Fibroblast of mammary gland (primary cell): ENCODE measurements at places on chromosomes 1 and 21.

GRCh38 chr1:85330214-85330631 lies 53.8 kb upstream of the BCL10 start:
- peak; percentile 86 for DNase-seq

DNA sequence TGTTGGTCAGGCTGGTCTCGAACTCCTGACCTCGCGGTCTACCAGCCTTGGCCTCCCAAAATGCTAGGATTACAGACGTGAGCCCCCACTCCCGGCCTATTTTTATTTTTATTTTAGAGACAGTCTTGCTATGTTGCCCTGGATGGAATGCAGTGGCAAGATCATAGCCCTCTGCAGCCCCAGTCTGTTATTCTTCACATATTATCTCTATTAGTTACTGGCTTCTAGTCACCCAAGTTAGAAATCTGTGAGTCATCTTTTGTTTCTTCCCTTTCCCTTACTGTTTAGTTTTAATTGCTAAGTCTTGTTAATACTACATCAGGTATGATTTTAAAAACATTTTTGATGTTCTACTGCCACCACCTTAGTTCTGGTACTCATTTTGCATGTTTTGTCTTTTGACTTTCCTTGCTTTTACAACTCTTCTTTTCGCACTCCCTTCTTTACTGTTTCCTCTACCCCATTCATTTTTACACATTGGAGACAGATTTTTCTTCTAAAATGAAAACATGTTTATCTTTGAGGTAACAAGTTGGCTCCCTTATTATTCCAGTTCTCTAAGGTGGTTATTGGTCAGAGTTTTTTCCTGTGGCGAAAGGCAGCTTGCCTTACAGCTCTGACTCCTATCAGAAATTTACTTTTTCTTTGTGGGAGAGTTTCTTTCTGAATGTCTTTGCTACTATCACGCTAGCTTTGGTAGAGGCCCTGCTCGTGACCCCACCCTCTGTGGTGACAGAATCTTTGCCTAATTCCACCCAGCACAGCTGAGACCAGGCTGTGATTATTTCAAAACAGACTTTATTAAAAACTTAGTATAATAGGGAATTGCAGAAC lies 19.5 kb downstream of the ZMYM4 start:
- DNase-seq: peak; percentile 78

DNA sequence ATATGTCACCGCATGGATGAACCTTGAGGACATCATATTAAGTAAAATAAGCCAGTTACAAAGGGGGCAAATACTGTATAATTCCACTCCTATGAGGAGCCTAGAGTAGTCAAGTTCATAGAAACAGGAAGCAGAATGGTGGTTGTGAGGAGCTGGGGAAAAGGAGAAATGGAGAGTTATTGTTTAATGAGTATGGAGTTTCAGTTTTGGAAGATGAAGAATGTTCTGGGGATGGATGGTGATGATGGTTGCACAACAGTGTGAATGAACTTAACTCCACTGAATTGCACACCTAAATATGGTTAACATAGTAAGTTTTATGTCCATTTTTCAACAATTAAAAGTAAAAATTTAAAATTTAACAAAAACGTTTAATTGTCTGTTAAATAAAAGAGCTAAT lies 220.9 kb upstream of the JUN start:
- DNase-seq: no peak

DNA sequence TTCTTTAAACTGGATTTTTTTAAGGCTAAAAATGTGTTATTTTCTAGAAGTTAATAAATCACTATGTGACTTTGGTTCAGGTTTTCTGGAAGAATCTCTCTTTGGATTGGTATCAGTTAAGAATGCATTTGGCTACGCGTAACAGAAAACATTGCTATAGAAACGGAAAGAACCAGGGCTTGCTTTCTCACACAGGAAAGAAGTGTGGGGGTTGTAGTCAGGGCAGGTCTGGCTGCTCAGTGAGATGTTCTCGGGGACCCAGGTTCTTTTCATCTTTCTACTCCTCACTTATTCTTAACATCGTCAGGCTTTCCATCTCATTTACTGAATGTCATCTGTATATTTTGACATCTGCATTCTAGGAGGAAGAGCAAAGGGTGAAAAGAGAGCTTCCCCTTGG lies 191.4 kb downstream of the ZBTB18 start:
- no peak for DNase-seq

DNA sequence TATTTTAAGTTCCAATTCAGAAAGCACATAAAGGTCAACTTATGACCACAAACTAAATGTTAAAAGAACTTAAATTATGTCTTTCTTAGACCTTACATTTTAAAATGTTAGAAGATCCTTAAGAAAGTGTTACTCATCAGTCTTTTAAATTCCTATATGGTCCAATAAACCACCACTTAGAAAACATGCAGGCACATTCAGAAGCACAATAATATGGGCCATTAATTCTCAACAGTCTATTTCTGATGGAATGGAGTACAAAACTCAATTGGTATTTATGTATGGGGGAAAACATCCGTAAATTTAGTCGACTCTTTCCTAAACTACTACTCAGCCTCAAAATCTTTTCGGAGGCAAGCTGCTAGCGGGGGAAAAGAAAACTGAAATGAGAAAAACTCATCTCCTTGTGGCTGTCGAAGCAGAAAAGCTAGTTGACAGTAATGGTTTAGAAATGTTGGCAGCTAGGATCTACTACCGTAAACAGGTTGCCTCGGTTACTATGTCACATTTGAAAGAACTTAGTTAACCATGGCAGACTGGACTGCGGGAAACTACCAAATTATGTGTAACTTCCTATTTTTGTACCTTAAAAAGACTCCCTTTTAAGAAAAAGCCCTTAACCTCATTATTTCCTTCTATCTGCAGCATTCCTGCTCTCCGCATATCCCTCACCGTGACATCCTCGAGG lies 1.0 kb downstream of the TRMT1L start:
- peak; percentile 58 for DNase-seq

GRCh38 chr1:119783354-119784185 lies 14.9 kb upstream of the HMGCS2 start:
- DNase-seq: peak; percentile 60

DNA sequence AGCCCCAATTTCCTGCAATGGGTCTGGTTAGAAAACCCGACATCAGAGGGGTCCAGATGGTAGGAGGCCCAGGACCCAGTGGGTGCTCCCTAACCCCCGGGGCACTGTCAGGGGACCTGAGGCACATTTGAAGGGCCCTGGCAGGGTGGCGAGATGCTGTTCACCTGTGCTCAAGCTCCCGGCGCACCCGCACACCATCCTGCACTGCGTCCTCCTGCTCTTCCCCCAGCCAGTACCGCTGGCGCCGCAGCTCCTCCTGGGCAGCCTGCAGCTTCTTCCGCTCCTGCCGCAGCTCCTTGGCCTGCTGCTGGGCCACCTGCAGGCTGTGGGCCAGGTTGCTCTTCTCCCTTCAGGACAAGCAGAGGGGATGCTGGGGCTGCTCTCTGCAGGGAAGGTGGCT lies 36.0 kb downstream of the RNU1-1 start:
- DNase-seq: no peak

DNA sequence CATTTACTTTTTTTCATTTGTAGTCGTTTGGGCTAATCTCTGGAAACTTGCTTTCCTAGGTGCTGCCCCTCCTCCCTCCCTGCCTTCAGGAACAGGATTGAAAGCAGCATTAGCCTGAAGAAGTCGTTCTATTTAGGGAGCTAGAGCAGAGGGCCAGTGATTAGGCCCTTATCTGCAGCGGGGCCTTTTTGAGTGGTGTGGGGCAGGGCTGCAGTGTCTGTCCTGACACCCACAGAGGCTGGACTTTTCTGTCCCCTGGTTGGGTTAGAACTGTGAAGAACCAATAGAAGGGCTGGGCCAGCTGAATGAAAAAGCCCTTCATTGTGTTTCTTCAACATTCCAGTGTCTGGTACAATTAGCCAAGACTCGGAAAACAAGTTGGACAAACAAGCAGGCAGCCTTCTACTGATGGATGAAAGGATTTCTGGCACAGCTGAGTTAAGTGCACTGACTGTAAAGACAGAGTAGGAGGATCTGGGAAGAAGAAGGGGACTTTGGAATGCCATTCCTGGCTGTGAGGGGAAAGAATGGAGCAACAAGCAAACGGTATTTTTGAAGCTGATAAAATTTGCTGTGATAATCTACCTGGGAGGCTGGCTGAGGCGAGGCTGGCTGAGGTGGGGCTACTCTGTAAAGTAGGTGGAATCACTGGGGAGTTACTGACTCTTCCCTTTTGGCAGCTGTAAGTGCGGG lies 9.7 kb downstream of the MACF1 start:
- DNase-seq: no peak

- DNase-seq: peak; percentile 61
Measured at GRCh38 chr1:94332952-94333351, 85.2 kb upstream of the ABCD3 start.

DNA sequence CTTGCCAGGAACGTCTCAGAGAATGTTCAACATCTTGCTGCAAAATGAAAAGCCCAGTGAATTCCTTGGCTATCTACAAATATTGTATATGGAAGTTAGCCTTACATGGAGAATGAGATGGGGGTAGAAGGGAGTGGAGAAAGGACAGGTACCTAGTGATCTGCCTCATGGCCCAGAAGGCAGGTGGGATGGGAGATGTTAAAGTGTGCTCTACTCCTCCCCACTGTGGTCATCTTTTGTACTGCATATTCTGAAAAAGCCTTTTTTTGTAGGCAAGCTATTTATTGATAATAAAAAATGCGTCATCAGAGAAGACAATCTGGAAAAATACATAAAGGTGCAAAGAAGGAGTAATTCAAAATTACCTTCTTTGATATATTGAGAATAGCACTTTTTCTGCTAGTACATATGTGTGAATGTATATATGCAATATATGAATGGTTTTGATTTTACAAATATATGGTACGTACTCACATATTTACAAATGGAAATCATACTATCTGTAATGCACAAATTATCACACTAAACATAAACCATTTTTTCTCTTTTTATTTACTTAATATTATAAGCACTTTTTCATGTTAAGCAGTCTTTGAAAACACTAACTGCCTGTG lies 19.1 kb upstream of the SLC5A9 start:
- DNase-seq: peak; percentile 50

DNA sequence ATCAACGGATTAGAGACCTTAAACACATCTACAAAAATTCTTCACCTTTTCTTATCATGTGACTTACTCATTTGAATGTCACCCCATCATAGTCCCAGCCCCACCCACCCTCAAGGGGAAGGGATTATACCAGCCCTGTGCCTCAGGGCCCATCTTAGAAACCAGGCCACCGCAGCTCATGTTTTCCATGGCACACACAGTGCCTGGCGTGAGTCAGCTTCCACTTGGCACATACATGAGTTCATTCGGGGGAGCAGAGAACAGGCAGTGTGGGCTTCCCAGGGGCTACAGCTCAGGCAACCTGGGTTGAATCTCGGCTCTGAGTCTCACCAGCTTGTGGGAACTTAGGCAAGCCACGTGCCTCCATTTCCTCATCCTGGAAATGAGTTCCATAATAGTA lies 310.6 kb downstream of the NPHP4 start:
- DNase-seq: no peak

DNA sequence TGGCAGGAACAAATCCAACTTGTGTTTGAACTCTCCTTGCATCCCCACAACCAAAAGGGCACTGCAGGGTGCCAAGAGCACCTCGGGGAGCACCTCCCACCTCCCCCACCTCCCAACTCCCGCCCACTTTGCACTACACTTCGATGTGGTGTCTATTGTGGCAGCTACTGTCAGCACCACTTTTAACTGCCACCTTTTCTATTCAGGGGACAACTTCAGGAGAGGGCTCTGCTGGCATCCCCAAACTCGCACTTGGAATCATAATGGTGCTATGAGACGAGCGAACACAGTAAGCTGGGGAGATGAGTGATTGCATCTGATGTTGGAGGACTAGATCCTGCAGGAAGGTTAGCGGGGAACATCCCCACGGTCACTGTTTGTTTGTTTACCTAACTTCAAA lies 238.2 kb upstream of the PROX1 start:
- no peak for DNase-seq

DNA sequence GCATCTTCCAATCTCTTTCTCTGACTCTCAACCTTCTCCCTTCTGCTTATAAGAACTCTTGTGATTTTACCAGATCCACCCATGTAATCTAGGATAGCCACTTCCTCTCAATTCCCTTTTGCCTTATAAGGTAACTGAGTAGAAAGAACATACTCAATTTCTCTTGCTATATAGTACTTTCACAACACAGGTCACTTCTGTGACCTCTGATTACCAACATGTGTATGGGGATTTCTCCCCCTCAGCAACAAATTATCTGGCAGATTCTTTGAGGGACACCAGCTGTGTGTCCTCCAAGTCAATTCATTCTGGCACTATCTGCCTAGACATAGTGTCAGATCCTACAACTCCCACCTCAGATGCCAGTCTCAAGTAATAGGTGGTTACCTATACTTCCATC lies 62.5 kb downstream of the IL23R start:
- no peak for DNase-seq

DNA sequence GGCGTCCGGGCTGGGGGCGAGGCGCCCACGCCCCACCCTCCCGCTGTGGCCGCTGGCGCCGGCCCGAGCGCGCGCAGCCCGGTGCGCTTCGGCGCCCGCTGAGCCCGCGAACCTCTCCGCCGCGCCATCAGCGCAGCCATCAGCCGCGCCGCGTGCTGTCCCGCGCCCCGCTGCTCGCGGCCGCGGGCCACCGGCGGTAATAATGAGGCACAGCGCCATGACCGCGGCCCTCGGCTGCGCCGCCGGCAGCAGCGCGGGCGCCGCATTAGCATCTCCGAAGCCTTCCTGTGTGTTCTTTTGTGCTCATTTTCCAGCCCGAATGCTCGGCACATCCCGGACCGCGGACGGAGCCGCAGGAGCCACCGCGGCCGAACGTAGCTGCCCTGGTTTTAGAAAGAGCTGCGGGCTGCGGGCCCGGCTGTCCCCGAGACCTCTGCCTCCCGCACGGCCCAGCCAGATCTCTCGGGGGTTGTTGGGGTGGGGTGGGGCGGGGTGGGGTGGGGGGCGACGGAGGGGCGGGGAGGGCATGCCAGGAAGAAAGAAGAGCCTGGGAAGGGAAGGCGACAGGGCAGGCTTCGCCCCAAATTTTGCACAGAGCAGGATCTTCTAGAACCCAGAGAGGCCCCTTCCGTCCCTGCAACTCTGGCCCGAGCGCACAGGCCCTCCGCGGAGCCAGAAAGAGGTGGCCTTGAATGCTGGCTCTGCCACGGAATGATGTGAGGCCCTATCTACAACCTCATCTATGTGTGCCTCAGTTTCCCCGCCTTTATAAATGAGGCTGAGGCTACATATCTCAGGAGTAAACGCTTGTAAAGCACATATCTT lies 55.3 kb downstream of the RRAGC start:
- DNase-seq: no peak

GRCh38 chr1:12519693-12520364 lies 98.2 kb downstream of the DHRS3 start:
- DNase-seq: no peak

- DNase-seq: peak; percentile 61
Measured at GRCh38 chr21:33578959-33579542, 9.4 kb downstream of the DONSON start.

- DNase-seq: peak; percentile 90
Measured at GRCh38 chr21:31558962-31559367, 100.5 kb upstream of the SOD1 start.

- DNase-seq: peak; percentile 21
Measured at GRCh38 chr1:70745199-70745598, 302.4 kb downstream of the PTGER3 start.

GRCh38 chr1:179228783-179229213 lies 679 bp downstream of the ABL2 start:
- DNase-seq: peak; percentile 31
